ENCODE measurements at places on chromosomes 13 and 19. TPM values are rescaled to one million over a fixed set of nuclear protein-coding genes. Genes with fewer than 3 reads are reported as not detected.

DNA sequence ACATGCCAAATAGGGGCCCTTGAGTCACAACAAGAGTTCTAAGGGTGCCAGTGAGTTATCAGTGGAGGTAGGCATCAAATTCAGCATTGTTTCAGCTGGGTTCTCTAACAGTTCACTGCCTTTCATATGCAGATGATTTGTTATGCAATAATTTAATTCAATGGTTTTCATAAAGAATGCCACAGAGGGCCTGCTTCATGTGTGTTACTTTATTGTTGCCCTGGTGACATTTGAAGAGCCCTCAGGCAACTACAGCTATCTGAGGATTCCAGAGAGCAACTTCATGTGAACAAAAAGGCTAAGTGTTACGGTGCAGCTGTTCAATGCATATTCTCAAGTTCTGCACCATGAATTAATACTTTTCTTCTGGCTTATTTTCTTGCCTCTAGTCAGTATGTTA, 43.1 kb upstream of the STARD13 start:
- H3K27ac ChIP-seq, result no peak overlapping the region
- no peak overlapping the region for H3K4me3 ChIP-seq

- H3K4me3 ChIP-seq, result peak overlapping the region; percentile 35
- peak overlapping the region; percentile 89 for H3K27ac ChIP-seq
- peaks cover 73% of the 10 kb centered on the region for H3K4me1 ChIP-seq
- H3K36me3 ChIP-seq, result no peaks in the 10 kb centered on the region
- no peaks in the 10 kb centered on the region for H3K27me3 ChIP-seq
Measured at GRCh38 chr19:1860042-1860775, 3.2 kb downstream of the KLF16 start.

GRCh38 chr13:27273658-27274425, 3.2 kb downstream of the RASL11A start:
- no peak for DNase-seq
- H3K4me3 ChIP-seq, result no peak overlapping the region
- H3K27ac ChIP-seq, result no peak overlapping the region
- peaks cover 18% of the 10 kb centered on the region for H3K4me1 ChIP-seq
- H3K27me3 ChIP-seq, result no peaks in the 10 kb centered on the region
- no peaks in the 10 kb centered on the region for H3K36me3 ChIP-seq

CEACAM3 gene
- 0.70 TPM for total RNA-seq

ZNF285 gene
- 0.67 TPM for total RNA-seq

ZNF534 gene
- not detected for total RNA-seq

Measured in liver (tissue), 10 donors.